H1 (cell line): ENCODE measurements at places on chromosomes 5 and 9. TPM values are rescaled to one million over a fixed set of nuclear protein-coding genes. Genes with fewer than 3 reads are reported as not detected.

NUDT2 gene
- polyA plus RNA-seq = 16.2 and 23.7 TPM in 2 replicates

FCN2 gene
- polyA plus RNA-seq = not detected in 2 replicates

CCNH gene
- polyA plus RNA-seq = 29.2 and 41.8 TPM in 2 replicates

SGCD gene
- under 0.01 and 0.08 TPM in 2 replicates for polyA plus RNA-seq

RASEF gene
- polyA plus RNA-seq = 1.1 and 1.2 TPM in 2 replicates

LCN15 gene
- polyA plus RNA-seq = 0.08 and 0.25 TPM in 2 replicates

PCDHB11 gene
- polyA plus RNA-seq = 0.50 and 0.63 TPM in 2 replicates

GRCh38 chr5:145680169-145680568, 155.0 kb downstream of the PRELID2 start:
- peak; percentile 51 for DNase-seq

DNA sequence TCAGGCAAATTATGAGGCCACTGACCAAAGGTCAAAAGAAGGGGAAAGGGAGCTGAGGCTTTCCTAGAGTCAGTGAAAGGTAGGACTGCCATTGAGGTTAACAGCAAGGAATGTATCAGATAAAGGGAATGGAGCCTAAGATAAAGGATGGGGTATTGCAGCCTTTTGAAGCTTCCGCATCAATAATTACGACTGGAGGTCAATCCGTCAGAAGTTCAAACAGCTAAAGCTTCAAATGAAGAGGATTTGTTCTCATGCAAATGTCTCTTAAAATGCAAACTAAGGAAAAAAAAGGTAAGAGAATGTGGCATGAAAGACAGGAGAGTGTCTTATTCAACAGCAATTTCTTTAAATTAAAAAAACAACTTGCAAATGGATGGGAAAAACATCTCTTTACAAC, 341.1 kb upstream of the RGMB start:
- DNase-seq = peak; percentile 50

DNA sequence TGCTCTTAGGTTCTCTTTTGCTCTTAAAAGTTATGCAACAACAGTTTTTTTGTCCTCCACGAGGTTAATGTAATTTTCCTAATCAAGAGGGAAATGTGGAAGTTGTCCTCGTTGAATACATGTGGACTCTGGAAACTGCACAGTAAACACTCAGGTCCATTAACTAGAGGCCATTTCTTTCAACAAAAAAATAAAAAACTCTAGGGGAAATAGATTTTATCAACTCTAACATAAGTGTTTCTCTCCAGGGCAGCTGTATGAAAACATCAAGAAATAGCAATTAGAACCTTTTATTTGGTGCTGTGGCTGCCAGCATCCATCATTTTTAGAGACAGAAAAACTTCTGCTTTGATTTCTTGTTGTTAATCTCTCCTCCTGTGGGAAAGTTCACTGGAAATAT, 288.6 kb downstream of the ICE1 start:
- DNase-seq = no peak

DNA sequence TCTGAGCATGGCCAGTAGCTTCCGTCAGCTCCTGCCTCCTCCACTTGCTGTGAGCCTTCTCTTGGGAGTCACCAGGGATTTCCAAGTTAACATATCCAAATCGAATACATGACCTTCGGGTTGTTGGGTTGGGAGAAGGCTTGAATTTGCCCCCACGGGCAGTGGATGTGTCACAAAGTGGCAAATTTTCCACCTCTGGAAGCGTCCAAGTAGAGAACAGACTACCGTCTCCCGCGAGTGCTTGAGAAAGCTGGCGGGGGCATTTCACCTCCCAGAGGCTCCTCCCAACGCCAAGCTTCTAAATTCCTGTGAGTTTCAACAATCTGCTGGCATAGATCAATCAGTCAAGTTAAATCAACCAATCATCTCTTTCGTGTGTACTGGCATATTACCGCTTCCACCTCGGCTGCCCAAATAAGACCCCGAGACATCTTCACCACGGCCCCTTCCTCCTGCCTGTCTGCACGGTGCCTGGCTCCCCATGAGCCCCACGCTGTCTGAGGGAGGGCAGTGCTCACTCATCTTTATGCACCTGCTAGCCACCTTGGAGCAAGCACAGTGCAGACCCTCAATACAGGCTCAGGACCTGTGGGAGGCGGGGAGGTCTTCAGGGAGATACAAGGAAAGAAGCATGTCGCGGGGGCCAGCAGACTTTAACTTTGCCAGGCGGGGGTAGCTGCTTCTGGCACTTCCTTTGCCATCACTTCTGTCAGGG, 79.1 kb downstream of the MRPL36 start:
- DNase-seq = peak; percentile 29

DNA sequence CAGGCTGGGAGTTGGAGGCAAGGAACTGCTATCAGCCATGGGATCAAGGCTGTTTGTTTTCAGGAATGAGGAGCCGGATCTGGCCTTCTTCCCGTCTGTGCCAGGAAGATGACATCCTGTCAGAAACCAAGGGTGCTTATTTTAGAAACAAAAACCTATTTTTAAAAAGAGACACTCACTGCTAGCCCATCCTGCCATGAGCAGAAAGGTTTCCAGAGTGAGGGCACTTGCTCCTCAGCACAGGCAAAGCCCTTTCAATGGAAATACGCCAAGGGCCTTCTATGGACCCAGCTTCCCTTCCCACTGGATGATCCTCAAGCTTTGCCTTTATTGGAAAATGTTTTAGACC, 132.6 kb upstream of the FSTL4 start:
- DNase-seq = no peak

DNA sequence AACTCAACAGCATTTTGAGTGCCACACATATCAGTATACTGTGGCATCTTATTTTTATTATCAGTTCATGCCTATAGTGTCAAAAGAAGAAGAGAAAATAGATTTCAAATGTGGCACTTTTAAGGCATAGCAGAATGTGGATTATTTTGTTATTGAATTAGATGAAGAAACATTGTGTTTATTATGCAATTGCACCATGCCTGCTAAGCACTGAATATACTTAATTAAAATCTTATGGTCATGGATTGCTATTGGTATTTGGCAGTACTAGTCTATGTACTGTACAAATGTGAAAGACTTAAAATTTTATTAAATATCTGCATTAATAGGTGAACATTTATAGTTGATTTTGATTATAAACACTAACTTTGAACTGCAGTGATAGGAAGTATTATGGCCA, 128.8 kb downstream of the FER start:
- no peak for DNase-seq

DNA sequence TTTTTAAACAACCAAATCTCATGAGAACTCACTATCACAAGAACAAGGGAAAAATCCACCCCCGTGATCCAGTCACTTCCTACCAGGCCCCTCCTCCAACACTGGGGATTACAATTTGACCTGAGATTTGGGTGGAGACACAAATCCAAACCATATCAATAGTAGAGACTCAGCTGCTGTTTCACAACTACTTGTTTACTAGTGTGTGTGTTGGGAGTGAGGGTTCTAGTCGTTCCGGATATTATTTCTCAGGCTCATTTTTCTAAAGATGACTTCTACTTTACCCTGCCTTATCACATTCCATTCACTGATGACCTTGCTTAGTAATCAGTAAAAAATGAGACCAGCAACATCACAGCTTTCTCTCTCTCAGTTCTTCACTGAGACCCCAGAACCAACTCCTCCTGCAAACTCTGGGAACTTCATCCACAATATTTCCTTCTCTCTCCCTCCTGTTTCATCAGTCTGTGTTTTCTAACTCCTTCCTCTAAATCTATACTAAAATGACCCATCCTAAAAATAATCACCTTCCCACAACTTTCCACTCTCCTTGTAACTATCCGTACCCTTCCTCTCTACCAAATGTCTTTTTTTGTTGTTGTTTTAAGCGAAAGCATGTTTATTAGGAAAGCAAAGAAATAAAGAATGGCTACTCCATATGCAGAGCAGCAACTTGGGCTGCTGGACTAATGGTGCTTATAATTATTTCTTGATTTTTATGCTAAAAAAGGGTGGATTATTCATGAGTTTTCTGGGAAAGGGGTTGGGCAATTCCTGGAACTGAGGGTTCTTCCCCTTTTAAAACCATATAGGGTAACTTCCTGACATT, 121.5 kb upstream of the SPRY4 start:
- no peak for DNase-seq

- DNase-seq = no peak
Measured at GRCh38 chr5:55410845-55411244, 103.1 kb downstream of the MTREX start.

DNA sequence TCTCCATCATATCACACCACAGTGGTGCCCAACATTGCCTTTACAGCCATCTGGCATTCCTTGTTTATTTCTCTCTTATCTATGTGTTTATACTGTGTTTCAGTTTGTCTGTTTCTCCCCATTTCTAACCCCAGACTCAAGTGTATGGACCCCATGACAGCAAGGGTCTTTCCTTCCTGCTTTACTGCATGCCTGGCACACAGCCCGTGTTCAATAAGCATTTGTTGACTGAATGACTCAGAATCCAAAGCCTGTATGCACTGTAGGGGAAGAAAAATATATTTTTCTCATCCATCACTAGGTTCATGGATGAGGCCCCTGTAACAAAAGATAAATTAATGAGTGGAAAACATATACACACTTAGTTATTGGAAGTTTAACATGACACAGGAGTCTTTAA, 190.8 kb upstream of the SEMA6A start:
- no peak for DNase-seq

DNA sequence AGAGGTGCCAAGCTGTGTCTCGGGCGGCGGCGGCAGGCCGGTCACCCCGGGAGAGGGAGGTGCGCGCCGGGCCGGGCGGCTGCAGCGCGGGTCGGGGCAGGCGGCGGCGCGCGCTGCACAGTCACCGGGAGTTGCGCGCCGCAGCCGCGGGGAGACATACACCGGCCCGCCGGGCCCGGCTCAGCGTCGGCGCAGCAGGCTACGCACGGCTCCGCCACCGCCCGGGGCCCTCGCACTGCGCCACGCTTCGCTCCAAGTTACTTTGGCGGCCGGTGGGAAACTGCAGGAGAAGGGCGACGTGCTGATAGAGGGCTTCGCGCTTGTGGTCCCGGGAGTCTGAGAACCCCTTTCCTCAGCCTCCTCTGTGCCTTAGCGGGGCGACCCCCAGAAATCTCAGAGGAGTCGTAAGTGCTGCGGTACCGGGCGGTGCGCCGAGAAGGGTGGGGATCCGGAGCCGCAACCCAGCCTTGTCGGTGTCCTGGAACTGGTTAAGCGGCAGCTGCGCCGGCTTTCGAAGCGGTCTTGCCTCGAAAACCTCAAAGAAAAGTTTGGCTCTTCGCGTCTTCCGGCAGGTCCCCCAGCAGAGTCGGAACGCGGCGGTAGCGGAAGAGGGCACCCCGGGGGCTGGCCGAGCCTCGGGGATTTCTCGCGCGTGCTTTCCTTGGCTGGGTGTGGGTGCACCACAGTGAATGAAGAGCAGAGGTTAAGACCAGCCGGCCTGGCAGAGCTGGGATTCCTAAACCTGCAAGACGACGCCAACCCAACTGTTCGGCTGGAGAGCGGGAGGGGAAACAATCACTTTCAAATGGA, at the start of gene EFNA5:
EFNA5 (minus strand) TSS at position 6 of the 810 bp plus-strand sequence.
- DNase-seq = no peak

DNA sequence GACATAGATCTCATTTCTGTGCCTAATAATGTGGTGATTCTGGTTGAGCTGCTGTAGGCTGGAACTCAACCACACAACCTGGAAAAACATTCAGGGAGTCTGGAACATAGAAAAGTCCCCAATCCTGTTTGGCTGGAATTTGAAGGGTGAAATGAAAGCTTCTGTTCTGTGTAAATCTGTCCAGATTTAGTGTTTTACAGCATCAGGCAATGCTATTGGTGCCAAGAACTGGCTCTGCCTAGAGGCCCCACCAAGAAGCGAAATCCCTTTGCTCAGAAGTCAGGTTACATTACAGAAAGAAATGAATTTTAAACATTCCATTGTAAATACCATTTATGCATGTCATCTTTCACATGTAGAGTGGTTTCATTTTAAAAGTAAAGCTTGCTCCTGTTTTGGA, 56.3 kb downstream of the TMEM174 start:
- no peak for DNase-seq

DNA sequence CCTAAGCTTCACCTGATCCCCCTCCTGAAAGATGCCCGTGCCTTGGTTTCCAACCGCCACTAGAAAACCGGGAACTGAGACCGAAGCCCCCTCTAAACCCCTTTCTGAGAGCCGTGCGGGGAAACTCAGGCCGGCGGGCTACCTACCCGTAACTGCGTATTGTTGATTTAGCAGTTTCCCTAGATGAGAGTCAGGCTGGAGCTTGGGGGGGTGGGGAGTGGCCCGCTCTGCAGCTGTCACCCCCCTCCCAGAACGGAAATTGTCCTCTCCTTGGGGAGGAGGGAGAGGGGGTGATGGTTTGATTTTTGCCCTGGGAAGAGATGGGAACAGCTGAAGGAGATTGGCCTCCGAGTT, 2.5 kb downstream of the CXXC5 start:
- DNase-seq = no peak

- DNase-seq = no peak
Measured at GRCh38 chr5:103505581-103506305, 56.8 kb downstream of the NUDT12 start.

- DNase-seq = no peak
Measured at GRCh38 chr5:57262541-57262940, 88.7 kb downstream of the GPBP1 start.

- DNase-seq = no peak
Measured at GRCh38 chr5:104186510-104186909, 623.9 kb upstream of the NUDT12 start.

DNA sequence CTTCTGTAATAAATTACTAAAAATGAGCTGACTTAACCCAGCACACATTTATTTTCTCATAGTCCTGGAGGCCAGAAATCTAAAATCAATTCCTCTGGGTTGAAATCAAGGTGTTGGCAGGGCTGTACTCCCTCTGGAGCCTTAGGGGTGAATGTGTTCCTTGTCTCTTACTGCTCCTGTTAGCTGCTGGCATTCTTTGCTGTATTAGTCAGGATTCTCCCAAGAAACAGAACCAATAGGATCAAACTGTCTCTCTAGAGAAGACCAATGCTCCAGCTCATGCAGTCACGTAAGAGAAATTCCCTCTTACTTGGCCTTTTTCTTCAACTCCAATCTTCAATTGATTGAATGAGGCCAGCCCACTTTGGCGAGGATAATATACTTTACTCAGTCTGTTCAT, 15.3 kb upstream of the CD180 start:
- DNase-seq = no peak

GRCh38 chr5:3875144-3875543, 279.5 kb downstream of the IRX1 start:
- no peak for DNase-seq

DNA sequence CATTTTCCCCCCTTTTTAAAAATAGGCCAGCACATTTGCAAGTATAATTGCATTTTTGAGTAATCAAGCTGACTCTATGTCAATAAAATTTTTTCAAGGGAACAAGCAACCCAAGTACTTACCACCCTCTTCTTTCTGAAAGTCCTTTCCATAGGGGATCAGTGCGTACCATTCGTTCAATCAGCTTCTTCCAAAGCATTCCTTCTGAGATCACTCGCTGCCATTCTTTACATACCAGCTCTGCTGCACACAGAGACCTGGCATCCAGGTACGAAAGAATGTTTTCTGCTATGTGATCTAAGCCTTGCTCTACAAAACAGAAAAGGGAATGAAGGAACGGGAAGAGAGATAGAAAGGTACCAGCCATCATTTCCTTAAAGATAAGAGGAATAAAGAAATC, 106.6 kb downstream of the FBXW11 start:
- DNase-seq = no peak

- DNase-seq = no peak
Measured at GRCh38 chr5:88507261-88507660, 238.6 kb upstream of the TMEM161B start.
